Endothelial cell (in vitro differentiated cells): ENCODE measurements at places on chromosomes 7 and 10.

DNA sequence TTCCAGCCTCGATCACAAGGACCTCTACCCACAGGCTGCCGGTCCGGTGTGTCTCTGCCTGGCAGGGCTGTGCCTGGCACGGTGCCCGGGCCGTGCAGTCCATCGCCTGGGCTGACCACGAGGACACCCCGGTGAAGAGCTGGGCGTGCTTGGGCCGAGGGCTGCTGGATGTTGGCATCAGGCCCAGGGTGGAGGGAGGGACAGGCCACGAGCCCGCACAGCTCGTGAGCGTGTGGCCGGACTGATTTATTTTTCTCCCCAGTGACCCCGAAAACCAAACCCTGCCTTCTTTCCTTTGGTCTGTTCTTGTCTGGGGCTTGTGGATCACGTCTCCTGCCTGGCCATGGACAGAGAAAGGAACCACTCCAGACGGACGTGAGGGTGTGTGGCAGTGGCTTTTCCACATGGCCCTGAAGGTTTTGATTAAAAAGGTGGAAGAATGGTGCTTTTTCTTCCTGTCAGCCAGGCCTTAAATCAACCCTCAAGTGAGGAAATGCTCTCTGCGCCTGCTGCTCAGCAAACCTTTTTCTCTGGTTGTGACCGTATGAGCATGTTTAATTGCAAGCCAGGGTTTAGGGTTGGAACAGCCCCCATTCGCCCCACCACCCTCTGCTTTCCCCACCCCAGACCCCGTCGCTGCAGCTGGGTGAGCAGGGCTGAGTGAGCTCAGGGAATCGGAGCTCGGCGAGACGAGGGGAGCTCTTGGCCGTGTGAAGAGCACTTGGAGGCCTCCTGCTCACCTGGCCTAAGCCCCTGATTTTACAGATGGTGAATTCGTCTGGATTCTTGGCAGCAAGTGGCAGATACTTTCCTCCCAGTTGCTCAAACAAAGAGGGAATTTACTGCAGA lies 130.1 kb downstream of the RGS10 start:
- DNase-seq: no peak

- no peak for DNase-seq
Measured at GRCh38 chr7:31516680-31517502, 3.0 kb downstream of the ITPRID1 start.

DNA sequence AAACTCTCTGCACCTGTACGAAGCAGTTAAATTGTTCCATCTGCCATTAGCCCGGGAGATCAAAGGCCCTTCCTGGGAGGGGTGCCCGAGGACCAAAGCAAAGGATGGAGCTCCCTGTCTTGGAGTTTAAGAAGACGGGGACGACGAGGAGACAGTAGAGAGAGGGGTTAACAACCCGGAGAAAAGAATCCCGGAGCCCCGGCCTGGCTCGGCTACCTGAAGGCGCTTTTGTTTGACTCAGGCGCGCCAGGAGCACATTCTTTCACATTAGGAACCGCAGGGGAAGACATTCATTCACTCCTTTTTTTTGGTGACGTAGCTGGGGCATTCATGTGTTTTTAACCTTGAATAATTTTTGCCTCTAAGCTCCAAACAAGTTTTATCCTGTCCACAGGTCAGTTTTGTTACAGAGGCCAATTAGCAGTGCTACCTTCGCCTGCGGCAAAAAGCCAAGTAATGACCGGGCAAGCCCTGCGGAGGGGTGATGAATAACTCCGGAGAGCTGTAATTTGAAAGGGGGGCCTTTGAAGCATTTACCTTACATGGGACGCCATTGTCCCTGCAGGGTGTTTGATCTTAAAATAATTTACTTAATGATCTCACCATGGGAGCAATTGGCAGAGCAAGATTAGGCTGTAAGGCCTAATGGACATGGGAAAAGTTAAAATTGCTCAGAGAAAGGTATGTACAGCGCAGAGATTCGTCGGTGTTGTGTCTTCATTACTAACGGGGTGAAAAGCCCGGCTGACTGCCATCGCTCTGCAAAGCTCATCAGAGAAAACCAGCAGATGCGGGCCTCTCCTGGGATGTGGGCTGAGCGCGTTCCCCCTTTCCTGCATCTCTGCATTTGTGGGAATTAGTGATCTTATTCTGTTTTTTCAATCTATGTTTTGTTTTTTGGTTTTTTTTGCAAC lies 258.0 kb upstream of the SP4 start:
- DNase-seq: no peak

DNA sequence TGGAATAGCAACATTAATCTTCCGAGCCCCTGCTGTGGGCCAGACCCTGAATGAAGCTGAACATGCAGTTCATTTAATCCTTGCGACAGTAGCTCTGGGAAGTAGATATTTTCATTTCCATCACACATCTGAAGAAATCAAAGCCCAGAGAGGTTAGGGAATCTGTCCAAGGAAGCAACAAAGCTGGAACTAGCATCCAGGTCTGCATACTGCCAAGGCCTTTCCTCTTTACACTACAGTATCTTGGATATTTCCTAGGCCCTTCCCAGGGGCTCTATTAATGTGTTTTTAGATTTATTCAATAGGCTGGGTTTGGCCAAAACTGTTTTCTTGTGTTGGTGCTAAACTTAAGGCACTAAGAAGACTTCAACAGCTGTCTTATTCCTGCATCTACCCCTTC lies 48.1 kb downstream of the FAM13C start:
- DNase-seq: no peak

GRCh38 chr10:54905578-54906192 lies 104.7 kb upstream of the PCDH15 start:
- DNase-seq: no peak

DNA sequence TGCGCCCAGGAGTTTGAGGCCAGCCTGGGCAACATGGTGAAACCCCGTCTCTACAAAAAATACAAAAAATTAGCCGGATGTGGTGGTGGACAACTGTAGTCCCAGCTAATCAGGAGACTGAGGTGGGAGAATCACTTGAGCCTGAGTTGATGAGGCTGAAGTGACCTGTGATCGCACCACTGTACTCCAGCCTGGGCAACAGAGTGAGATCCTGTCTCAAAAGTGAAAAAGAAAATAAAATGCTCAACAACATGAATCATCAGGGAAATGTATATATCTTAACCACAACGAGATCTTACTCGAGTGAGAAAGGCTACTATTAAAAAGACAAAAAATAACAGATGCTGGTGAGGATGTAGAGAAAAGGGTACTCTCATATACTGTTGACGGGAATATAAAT lies 72.7 kb downstream of the JMJD1C start:
- DNase-seq: no peak

DNA sequence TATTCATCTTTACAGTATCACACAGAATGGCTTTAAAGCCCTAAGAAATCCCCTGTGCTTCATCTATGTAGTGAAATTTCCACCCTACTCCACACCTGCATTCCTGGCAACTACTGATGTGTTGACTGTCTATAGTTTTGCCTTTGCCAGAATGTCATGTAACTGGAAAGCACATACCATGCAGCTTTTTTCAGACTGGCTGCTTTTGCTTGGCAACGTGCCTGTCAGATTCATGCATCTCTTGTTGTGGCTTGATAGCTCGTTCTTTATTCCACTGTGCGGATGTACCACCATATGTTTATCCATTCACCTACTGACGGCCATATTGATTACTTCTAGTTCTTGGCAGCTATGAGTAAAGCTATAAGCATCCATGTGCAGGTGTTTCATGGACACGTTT lies 30.6 kb downstream of the RBM17 start:
- no peak for DNase-seq

- DNase-seq: no peak
Measured at GRCh38 chr10:30529373-30529998, 95.5 kb downstream of the MAP3K8 start.

- no peak for DNase-seq
Measured at GRCh38 chr7:95581467-95581866, 14.8 kb downstream of the PDK4 start.

GRCh38 chr10:121240556-121240955 lies 357.7 kb downstream of the FGFR2 start:
- no peak for DNase-seq

GRCh38 chr7:4607311-4607729 lies 74.8 kb upstream of the FOXK1 start:
- no peak for DNase-seq

DNA sequence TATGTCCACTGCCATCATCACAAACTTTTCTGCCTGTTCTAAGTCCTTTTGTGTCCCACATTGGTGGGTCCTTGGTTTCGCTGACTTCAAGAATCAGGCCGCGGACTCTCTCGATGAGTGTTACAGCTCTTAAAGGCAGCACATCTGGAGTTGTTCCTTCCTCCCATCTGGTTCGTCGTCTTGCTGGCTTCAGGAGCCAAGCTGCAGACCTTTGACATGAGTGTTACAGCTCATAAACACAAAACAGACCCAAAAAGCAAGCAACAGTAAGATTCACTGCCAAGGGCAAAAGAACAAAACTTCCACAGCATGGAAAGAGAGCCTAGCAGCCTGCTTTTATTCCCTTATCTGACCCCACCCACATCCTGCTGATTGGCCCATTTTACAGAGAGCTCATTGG lies 30.2 kb downstream of the ASNS start:
- DNase-seq: no peak

DNA sequence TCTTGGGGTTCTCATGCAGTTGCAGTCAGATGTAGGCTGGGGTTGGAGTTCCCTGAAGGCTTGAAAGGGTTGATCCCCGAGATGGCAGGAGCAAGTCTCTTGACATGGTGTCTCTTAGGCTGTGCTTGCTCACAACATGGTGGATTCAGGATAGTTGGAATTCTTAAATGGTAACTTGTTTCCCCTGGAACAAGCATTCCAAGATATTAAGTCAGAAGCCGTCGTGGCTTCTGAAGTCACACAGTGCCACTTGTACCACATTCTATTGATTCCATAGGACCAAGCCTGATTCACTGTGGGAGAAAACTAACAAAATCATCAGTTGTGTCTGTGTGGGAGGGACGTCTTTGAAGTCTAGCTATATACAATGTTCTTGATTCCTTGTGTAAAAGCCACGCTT lies 3.5 kb upstream of the SLC35B4 start:
- DNase-seq: no peak
